ENCODE measurements at places on chromosomes 16 and 17.

DNA sequence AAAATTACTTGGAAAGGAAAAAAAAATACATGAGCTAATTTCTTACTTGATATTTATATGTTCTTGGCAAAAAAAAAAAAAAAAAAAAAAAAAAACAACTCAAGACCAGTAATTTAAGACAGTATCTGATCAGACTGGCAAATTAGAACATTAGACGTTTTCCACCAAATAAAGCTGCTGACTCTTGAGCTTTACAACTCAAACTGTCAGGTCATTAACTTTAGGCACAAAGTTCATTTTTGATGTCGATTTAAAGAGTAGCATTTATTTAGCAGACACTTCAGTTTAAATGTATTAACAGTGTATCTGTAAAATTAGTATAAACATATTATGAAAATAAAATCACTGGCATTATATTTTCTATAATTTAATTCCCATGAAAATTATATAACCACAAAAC, 66.7 kb downstream of the NCOR1 start:
- no peak for ATAC-seq

GRCh38 chr17:74712756-74713155, at the start of gene CD300LF:
Gene CD300LF (minus strand): TSS chr17:74712923. CDS start chr17:74712866, 57 bp downstream.
- ATAC-seq, result no peak

GRCh38 chr17:5557485-5557884, 26.8 kb downstream of the NLRP1 start:
- ATAC-seq, result no peak

- peak; percentile 76 for ATAC-seq
These were observed 118.7 kb upstream of the CDH5 start for GRCh38 chr16:66247516-66248481.

GRCh38 chr17:33615861-33616260, 322.8 kb upstream of the ASIC2 start:
- ATAC-seq, result no peak

- no peak for ATAC-seq
These were observed 112.8 kb downstream of the ZNF778 start for GRCh38 chr16:89330177-89330856.

GRCh38 chr16:4989391-4990006, 31.4 kb downstream of the SEC14L5 start:
- no peak for ATAC-seq

DNA sequence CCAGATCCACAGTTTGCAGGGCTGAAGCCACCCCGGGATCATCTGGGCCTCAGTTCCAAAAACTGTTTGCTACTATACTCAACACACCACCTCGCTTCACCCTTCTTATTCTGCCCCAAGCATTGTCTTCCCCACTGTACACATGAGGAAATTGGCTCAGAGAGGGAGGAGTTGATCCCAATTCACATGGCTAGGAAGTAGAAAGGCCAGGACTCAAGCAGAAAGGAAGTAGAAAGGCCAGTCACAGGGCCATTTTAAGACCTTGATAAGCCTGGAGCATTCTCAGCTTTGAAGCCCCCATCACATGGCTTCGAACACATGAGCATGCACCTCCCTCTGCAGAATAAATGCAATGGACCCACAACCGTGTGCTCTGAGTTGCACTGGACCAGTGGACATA, 7.7 kb upstream of the PRSS22 start:
- ATAC-seq, result no peak

DNA sequence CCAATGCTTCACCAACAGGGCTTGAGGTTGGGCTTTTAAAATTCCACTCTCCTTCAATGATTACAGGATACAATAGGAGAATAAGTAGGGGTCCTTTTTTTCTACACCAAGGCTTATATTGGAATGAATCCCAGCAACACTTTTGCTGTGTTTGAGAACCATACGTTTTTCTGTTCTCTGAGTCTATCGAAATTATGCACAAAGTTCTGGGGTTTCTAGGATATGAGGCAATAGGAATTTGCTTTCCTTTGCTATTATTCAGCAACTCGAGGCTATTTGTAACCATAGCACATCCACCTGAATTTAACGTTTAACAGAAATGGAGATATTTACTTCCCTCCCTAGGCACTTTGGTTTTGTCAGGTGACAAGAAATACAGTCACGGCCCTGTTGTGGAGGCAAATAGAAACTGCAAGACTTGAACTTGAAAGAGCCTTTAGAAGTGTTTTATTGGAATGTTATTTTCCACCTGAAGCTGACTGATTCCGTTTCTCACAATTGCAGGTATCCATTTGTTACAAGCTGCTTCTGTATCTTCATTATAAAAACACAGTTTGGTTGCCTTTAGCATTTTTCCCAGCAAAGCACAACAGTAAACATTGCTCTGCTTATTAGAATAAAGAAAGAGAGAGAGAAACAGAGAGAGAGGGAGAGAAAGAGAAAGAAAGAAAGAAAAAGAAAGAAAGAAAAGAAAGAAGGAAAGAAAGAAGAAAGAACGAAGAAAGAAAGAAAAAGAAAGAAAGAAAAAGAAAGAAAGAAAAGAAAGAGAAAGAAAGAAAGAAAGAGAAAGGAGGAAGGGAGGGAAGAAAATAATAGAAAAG, 109.6 kb downstream of the HS3ST3A1 start:
- no peak for ATAC-seq

- ATAC-seq, result no peak
These were observed 14.7 kb upstream of the ODF4 start for GRCh38 chr17:8324923-8325322.

- peak; percentile 78 for ATAC-seq
These were observed 242.3 kb downstream of the SEC14L1 start for GRCh38 chr17:77382966-77383612.

DNA sequence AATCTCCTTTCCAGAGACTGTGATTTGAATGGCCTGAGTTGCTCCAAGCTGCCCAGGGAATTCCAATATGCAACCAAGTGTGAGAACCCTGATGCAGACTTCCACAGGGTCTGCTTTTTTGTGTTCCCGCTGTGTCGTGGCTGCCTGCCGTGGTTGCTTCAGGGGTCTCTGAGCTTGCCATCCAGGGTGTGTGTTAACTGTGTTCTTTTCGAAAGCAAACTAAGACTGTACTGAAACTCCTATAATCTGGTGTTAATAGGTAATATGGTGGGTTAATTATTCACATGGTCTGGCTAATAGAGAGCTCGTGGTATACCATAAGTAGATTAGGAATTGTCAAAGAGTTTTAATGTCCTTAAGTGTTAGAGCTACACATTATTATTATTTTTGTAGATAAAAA, 20.7 kb downstream of the UBN1 start:
- ATAC-seq, result no peak

- no peak for ATAC-seq
These were observed 440.2 kb downstream of the KCNJ2 start for GRCh38 chr17:70609566-70609965.

DNA sequence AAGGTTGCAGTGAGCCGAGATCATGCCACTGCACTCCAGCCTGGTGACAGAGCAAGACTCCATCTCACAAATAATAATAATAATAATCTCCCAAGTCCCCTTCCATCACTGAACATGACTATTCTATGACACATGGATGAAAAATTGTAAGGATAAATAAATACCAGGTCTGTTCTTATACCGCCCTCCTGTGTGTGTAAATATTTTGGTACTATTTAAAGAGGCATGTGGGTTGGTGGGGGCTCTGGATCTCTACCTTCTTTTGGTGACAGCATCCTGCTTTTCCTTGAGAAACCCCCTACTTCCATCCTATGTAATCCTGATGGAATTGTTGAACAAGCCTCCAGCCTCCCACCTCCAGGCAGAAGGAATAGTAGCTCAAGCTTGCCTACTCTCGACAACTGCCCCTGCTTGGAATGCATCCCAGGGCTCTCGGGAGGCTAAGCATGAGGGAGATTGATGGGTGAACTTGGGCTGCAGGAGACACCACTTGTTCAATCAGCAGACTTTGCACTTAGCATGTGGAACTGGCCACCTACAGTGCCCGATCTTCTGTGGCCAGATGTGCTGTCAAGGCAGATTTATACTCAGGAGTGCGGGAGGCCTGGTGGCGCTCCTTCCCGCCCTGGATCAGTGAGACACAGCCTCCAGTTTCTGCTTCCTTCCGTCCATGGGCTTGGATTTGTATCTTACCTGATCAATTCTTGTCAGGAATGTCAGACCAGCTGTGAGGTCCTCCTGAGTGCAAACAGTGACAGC, 287.4 kb downstream of the SLC39A11 start:
- ATAC-seq, result peak; percentile 59

DNA sequence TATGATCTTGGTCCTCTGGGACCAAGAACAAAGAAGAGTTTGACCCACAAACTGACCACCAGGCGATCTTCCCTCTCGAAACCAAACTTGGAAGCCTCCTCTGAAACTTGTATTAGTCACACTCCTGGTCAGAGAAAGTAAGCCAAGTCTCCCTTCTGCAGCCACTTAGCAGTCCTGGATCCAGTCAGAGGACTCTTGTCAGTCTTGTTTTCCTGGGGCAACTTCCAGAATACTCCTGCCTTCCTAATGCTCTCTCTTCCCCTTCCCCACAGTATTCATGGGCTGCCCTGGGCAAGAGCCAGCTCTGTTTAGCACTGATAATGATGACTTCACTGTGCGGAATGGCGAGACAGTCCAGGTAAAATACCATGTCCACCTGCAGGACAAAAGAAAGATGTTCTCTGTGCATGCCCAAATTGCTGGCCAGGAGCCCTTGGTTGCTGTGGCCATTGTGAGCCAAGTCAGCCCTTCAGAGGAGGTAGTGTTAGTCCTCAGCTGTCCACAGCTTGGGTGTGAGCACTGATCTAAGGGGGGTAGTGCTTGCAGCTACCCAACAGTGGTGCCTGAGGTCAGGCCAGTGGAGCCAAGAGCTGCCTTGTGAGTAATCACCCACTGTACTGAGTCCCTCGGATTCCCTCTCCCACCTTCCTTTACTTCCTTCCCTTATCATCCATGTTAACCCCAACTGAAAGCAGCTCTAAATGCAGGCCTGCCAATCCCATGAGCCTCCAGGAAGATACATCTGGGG, 31.2 kb downstream of the CDH3 start:
- no peak for ATAC-seq

GRCh38 chr17:82882715-82883418, 43.0 kb upstream of the ZNF750 start:
- no peak for ATAC-seq

DNA sequence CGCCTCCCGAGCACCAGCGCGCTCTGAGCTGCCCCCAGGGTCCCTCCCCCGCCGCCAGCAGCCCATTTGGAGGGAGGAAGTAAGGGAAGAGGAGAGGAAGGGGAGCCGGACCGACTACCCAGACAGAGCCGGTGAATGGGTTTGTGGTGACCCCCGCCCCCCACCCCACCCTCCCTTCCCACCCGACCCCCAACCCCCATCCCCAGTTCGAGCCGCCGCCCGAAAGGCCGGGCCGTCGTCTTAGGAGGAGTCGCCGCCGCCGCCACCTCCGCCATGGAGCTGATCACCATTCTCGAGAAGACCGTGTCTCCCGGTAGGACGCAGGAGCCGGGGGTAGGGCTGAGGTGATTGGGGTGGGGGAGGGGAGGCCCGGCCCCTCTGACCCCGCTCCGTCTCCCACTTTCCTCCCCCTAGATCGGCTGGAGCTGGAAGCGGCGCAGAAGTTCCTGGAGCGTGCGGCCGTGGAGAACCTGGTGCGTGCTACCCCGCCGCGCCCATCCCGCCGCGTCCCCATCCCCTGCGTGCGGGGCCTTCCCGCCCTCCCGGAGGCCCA, 329 bp downstream of the KPNB1 start:
- no peak for ATAC-seq

DNA sequence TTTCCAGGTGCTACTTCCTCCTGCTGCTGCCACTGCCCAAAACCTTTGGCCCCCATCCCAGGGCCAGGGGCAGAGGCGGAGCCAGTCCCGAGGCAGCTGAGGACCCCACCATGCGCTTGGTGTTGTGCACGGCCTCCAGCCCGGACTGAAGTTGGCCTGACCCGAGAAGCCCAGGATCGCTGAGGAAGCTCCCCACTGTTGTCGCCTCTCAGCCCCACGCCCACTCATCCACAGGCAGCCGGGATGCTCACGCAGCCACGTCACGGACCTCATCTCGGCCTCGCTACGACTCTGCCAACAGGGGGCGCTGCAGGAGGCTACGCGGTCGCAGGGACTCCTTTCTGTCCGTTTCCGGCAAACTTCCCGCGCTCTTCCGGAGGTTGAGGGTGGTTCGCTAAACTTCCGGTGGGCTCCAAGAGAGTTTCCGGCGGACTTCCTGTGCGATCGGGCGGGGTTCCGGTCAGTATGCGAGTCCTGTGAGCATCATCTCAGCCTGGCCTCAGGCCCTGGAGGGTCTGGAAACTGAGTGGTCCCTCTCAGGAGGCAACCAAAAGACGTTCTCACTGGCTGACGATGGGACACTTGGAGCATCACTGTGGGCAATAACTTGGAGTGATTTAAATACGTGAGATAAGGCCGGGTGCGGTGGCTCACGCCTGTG, 12.4 kb downstream of the ZG16B start:
- no peak for ATAC-seq

GRCh38 chr16:31182391-31182790, 2.5 kb downstream of the FUS start:
- ATAC-seq, result no peak

DNA sequence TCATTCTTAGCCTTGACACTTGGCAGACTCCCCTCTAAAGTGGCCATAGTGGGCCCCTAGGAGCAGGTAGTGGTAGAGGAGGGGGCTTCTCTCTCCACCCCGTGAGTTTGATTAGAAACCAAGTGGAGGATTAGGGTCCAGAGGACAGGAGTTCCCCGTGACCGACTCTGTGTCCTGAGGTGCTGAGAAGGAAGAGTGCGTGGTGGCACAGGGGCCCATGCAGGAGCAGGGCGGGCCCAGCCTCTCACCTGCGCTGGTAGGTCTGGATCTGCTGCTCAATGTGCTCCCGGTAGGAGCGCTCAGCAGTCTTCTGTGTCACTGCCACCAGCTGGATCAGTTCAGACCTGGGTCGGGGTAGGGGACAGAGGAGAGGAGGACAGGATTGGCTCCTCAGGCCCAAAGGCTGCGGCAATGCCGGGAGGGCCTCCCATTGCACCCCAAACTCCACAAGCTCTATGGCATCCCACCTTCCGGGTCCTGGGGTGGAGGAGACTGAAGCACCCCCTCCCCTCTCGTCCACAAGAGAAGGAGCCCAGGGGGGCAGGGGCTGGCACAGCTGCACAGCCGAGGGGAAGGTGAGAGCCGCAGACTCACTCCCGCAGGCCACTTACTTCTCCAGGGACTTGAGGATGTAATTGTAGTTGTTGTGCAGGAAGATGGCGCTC, 6.2 kb downstream of the ZACN start:
- ATAC-seq, result no peak

GRCh38 chr16:56792967-56793366, 63.0 kb downstream of the NUP93 start:
- ATAC-seq, result no peak

- ATAC-seq, result peak; percentile 47
These were observed 12.5 kb downstream of the EPN2 start for GRCh38 chr17:19249681-19250080.

- ATAC-seq, result no peak
These were observed 9.4 kb downstream of the XYLT2 start for GRCh38 chr17:50355336-50355700.

- no peak for ATAC-seq
These were observed 6.5 kb upstream of the CDH15 start for GRCh38 chr16:89164847-89165680.

DNA sequence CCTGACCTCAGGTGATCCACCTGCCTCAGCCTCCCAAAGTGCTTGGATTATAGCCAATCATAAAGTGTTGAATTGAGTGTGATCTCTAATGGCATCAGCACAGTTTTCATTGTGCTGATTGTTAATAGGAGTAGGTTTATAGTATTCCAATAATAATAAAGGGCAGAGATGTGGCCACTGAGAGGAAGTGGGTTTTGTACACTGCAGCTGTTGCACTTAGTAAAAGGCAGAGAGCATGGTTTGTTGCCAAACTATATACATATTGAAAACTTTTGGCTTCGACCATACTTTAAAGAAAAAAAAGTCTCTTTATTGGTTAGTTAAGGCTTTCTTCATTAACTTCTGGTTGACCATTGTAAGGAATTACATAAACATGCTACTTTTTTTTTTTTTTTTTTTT, 185.9 kb downstream of the CDK5R1 start:
- no peak for ATAC-seq
